T-helper 2 cell (primary cell): ENCODE measurements at places on chromosomes 12 and 14.

DNA sequence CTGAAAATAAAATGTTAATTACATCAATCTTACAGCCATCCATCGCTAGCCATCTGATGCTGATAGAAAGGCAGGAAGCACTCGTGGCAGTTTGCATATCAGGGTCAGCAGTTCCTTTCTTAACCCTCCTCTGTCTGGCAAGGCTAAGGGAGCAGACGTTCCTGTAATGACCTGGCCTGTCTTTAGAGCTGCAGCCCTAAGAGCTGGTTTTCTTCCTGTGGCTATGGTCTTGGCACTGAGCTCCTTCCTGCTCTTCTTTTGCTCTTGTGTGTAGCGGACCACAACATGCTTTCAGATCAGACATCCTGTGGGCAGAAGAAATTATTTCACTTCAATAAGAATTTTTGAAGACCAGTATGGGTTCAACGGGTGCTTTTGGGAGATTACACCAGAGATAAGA, 170.4 kb downstream of the DAD1 start:
- DNase-seq, result no peak

DNA sequence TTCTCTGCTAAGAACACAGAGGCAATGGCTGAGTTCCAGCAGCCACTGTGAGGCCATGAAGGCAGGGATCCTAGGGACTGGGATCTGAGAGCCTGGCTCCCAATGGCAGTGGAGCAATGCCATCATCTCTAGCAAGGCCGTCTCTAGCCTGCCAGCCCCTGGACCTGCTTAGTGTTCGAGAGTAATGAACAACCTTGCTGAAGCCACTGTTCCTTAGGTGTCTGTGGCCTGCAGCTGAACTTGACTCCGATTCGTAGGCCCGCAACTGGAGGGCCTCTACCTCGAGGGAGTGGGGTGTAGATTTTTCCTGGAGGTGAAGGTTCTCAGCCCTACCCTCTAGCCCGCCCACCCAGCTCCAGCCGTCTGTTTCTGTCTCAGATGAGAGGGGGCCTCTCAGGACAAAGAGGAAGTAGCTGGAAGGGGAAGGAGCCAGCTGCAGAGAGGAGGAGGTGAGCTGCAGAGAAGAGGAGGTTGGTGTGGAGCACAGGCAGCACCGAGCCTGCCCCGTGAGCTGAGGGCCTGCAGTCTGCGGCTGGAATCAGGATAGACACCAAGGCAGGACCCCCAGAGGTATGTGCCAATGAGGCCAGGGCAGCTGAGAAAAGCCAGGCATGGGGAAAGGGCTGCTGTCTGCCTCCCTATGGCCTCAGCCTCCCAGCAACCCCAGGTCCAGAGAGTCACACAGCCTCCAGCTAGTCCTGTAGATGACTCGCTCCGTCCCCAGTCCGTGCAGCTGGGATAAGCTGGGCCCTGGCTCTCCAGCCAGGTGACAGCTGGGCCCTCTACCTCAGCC, at the start of gene PLD4:
PLD4 (plus strand) TSS at position 459 of the 793 bp plus-strand sequence. CDS start 2,262 bp downstream, outside the sequence.
- no peak for DNase-seq

DNA sequence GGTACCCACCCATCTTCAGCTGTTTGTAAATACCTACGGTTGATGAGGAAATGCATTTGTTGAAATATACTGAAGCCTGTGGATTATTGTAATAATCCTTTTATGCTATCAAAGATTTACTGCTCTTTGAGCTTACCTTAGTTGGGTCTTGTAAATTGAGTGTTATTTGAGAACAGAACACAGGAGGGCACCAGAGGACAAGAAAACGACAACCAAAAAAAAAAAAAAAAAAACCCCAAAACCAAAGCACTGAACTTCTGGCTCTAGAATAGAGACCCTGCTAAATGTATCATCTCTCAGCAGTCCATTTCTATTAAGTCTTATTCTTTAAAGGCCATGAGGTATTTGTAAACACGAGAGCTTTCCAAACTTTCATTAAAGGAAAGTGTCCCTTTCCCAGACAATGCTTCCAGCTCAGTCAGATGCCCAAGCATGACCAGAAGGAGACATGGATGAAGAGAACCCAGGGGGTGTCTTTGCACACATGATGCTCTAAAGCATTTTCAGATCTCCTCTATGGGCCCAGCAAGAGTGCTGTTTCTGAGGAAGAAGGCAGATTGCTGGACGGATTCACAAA, 763.9 kb downstream of the NRXN3 start:
- DNase-seq, result no peak

DNA sequence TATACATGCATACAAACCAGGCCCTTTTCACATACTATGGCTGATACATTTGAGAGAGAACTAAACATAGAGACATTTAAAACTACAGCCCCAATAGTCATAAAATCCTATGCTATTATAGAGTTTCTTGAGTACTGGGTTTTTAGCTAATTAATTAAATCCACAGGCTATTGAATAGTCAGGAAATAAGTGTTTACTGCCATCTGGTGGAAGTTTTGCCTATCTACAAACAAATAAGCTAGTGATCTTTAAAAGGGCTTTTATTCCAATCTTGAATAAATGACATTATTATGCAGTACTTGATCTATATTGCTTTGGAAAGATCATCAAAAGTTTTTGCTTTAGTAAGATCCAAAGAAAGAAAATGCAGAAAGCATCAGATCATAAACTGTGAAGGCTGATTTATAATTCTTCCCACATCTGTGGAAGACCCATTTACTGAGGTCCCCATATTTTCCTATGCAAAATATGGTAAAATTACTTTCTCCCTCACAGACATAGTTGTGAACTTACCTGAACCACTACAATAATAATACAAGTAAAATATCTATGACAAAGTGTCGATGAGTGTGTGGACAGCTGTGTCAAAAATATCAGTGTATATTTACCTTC, 131.3 kb downstream of the ITPR2 start:
- no peak for DNase-seq

GRCh38 chr12:81468206-81468605, 290.9 kb downstream of the PPFIA2 start:
- no peak for DNase-seq

DNA sequence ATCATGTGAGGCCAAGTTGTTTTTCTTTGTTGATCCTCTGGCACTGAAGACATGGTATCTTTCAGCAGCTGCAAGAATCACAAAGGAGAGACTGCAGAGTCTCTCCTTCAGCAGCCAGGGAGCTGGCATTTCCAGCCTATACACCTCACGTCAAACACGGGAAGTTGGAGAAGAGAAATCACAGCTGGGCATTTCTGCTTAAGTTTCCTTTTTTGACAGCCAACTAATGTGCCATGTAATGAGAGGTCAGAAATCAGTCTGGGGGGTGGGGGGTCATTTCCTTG, 28.3 kb downstream of the PHLDA1 start:
- DNase-seq, result no peak

GRCh38 chr12:93892423-93893268, 215.5 kb downstream of the CRADD start:
- no peak for DNase-seq

GRCh38 chr12:32671930-32672780, 6.9 kb upstream of the DNM1L start:
- no peak for DNase-seq

GRCh38 chr12:106594447-106594846, 11.6 kb downstream of the RFX4 start:
- DNase-seq, result no peak

GRCh38 chr12:83015390-83016217, 328.9 kb downstream of the TMTC2 start:
- no peak for DNase-seq

DNA sequence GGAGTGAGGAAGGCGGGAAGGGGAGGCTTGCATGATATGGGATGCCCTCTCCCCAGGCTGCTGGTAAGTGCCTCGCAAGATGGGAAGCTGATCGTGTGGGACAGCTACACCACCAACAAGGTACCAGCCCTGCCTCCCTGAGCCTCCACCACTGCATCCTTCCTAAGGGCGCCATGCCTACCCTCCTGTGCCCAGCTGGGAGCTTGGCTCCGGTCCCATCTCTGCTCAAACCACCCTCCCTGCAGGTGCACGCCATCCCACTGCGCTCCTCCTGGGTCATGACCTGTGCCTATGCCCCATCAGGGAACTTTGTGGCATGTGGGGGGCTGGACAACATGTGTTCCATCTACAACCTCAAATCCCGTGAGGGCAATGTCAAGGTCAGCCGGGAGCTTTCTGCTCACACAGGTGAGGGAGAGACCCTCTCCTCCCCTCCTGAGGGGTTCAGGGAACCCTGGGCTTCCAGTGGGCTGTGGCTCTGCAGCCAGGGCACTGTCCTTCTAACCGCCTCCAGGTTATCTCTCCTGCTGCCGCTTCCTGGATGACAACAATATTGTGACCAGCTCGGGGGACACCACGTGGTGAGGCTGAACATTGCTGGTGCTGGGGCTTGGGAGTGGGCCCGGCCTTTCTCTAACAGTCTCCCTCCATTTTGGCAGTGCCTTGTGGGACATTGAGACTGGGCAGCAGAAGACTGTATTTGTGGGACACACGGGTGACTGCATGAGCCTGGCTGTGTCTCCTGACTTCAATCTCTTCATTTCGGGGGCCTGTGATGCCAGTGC, 2.6 kb downstream of the GNB3 start:
- DNase-seq, result no peak

GRCh38 chr14:98181768-98182167, 1090.2 kb downstream of the BCL11B start:
- no peak for DNase-seq

GRCh38 chr12:85794531-85794930, 41.7 kb downstream of the RASSF9 start:
- DNase-seq, result no peak

DNA sequence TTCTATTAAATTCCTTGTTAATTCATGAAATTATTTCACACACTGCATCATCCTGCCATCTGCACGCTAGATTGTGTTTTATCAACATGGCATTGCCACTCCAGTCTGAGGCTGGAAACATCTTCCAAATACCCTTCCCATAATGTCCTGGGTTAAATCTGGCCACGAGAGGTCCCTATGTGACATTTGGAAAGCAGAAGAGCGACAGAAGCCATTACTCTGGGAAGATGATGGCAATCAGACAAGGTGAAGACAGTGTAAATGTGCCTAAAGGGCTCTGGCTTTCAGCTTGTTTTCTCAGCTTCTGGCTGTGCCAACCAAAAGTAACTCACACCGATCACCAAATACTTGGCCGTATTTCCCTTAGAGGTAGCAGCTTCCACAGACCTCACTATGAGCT, 144.8 kb downstream of the CAPZA3 start:
- no peak for DNase-seq

GRCh38 chr14:55127460-55127951, 1.5 kb upstream of the LGALS3 start:
- no peak for DNase-seq

DNA sequence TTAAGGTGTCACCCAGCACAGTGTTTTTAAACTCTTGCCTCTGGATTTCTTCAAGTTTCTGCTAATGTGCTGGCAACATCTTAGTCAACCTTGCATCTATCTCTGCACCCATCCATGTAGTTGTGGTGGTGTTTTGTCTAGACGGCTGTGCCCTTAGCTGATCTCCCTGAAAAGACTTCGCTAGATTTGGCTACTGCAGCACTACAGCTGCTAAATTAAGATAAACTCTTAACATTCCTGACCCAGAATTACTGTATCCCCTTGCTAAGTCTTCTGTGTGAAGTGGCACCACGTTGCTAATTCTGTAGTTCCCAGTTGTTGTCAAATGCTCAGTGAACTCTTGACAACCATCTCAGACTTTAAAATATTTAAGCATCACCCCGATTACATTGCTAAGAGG, 66.8 kb downstream of the SRGAP1 start:
- DNase-seq, result no peak

- no peak for DNase-seq
These were observed 336.1 kb downstream of the MED13L start for GRCh38 chr12:115941362-115941761.

GRCh38 chr14:94401083-94401482, 12.7 kb upstream of the SERPINA1 start:
- DNase-seq, result no peak

DNA sequence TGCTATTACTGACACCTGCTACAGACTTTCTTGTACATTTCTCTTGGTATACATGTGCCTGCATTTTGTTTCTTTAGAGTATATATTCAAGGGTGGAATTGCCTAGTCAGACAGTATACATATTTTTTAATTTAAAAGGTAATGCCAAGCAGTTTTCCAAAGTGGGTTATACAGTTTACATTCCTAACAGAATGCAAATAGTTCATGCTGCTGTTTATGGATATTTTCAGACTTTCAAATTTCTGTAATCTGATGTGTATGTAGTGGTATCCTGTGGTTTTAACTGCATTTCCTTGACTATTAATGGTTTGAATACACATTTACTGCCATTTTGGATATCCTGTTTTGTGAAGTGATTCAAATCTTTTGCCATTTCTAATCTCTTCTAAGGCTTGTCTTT, 55.5 kb upstream of the VCPKMT start:
- DNase-seq, result no peak
